ENCODE measurements at places on chromosomes 7 and 10.

DNA sequence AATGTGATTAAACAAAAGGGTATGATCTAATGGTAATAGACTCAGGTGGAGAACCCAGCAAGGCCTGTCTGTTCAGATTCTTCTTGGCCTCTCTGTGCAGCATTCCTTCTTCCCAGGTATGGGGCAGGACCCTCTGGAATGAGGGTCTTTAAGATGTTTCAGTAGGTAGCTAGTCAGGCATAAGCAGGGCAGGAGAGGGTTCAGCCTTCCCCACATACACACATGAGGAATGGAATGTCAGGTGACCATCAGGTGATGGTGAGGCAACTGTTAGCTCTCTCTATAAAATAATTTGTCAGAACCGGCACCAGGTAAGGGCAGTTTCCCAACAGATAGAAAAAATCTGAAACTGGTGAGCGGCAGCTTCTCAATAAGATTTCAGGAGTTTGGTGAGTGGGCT, 222.3 kb upstream of the PHYHIPL start:
- DNase-seq = no peak

GRCh38 chr7:128906001-128906765, 4.3 kb downstream of the KCP start:
- no peak for DNase-seq

DNA sequence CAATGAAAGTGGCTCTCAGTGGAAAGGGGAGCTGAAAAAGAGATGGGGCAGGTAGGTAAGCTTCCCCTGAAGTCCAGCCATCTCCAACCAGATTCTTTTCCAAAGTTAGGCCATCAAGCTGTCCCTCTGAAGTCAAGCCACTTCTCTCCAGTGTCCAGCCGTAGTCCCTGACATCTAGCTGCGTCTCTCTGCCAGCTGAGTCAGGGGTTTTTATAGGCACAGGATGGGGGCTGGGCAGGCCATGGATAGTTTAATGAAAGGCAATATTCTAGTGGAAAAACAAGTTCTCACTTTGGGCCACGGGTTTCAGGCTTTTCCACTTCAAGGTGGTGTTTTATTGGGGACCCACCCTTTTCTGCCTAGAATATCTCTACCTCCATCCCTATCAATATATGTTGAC, 36.8 kb downstream of the AVL9 start:
- no peak for DNase-seq

DNA sequence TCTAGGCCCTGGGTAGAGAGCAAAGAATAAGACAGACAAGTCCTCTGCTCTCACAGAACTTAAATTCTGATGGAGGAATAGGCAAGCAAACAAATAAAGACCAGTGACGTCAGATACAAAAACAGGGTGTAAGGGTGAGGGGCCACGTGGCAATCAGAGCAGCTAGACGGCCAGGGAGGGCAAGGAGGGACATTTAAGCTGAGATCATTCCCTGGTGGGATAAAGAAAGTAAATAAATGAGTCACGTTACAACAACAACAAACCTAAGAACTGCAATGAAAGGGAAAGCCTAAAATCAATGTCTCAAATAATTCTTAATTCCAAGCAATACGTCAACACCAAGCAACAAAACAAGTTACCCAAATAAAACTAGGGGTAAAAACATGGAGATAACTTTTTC, 21.8 kb downstream of the STN1 start:
- DNase-seq = no peak

- no peak for DNase-seq
Observed at GRCh38 chr7:156177422-156178055, 365.3 kb upstream of the SHH start.

GRCh38 chr10:4654496-4654895, 171.5 kb upstream of the AKR1E2 start:
- DNase-seq = no peak

GRCh38 chr7:32117837-32118236, 47.6 kb upstream of the PDE1C start:
- DNase-seq = no peak

DNA sequence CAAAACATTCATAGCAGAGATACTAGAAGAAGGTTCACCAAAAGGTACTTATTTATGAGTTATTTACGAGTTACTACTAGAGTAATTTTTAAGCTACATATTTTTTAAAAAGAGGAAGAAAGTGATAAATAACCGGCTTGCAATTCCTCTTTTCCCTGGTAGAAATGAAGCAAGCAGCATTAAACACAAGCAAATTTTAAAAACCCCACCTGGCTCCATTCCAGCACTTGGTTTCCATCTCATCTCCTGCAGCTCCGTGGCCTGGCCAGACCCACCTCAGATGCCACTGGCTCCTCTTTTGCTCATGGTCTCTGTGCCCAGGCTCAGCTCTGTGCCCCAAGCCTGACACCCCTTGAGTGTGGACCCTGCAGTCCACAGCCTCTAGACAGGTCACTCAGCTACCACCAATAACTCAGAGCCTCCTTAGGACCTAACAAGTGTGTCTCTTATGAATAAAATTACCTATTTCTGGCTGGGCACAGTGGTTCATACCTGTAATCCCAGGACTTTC, 479.5 kb downstream of the TNS3 start:
- no peak for DNase-seq

GRCh38 chr7:29270594-29271318, 76.2 kb downstream of the CHN2 start:
- DNase-seq = no peak

- no peak for DNase-seq
Observed at GRCh38 chr7:80357530-80357929, 154.3 kb downstream of the GNAT3 start.

DNA sequence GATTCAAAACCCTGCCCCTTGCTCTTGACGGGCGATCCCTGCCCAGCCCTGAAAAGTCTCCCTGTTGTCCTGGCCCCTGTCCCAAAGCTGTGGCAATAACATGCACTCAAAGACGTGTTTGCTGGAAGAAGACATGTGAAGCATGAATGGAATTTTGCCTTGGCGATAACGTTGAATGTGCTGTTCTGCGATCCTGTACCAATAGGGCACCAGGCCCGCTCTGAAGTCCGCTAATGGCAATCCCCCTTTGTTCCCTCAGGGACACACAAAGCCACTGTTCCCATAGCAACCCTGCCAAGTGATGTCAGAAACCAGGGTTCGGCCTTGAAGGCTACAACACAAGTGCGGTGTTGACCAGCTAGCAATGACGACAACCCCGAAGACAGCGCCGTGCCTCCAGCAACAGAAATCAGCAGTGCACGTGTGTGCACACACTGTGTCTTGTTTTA, 284.6 kb downstream of the KLF6 start:
- DNase-seq = no peak

DNA sequence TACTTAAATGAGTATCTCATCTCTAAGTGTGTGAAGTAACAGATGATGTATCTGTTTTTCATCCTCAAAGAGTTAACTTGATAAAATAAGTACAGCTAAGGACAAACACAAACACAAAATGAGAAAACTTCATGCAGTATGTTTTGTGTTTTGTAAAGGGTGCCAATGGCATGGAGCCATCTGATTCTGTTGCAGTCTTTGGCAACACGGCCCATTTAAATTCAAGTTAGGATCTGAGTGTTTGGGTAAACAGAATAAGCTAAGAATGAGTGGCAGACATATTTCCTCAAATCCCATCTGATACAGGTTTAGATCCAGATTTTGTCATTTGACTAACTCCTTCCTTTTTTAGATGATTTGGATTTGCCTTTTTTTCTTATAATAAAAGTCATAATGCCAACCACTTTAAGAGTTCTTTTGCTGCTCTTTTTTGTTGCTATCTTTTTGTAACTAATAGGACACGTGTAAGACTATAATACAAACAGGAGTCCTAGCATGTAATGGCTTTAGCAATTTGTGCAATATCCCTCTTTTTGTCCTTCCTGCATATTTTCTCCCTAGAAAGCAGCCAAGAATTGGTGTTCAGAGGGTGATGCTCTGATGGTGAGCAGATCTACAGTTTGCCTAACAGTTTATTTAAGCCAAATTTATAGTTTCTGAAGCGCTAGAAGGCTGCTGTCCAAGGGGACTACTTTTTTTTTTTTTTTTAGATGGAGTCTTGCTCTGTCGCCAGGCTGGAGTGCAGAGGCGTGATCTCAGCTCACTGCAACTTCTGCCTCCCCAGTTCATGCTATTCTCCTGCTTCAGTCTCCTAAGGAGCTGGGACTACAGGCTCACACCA, 18.9 kb upstream of the ACTA2 start:
- DNase-seq = no peak

DNA sequence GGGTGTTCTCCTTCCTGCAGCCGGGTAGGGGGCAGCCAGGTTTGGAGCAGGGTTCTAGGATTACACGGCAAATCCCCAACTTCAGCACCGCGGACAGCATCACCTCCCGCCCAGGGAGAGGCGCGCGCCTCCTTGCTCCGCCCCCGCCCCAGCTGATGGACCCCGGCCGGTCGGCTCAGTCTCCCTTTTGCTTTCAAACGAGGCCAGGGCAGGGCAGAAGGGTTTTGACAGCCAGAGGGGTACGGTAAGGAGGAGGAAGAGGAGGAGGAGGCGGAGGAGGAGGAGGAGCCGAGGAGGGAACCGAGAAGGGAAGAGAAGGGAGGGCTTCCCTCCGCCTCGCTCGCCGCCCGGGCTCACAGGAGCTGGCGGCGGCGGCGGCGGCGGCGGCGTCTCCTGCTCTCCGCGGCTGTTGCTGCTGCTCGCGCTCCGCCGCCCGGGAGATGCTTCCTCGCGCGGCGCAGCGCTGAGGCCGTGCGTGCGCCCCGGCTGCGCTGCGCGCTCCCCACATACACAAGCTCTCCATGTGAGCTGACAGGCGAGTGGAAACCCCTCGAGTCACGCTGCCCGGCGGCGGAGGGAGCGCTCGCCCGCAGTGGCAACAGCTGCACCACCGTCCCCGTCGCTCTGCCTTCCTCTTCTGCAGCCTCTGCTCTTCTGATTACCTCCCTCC, 615 bp upstream of the CNTNAP2 start:
- DNase-seq = no peak

- DNase-seq = no peak
Observed at GRCh38 chr10:83657487-83657886, 481.8 kb upstream of the GHITM start.

DNA sequence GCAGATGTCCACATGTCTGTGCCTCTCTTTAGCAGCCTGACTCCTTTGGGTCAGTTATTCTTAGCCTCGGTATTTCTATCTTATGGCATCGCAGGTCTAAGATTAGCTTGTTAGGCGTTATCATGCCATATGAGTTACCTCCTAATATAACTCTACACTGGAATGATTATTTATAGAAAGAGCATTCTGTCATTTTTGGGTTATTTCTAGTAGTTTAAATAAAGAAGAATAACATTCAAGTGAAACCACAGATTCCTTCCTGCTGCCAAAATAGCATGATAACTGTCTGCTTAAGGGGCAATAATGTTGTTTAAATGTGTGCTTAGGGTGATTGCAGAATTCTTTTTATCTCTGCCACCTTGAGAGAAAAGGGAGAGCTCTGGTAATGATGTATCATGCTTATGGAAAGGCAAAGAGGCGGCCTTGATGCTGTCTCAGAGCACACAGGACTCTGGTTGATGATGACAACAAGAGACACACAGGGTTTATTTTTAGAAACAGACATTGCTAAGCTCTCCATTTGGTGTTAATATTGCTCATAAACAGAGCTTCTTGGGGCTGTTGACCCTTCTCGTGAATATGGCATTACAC, 10.4 kb downstream of the HDAC9 start:
- no peak for DNase-seq

DNA sequence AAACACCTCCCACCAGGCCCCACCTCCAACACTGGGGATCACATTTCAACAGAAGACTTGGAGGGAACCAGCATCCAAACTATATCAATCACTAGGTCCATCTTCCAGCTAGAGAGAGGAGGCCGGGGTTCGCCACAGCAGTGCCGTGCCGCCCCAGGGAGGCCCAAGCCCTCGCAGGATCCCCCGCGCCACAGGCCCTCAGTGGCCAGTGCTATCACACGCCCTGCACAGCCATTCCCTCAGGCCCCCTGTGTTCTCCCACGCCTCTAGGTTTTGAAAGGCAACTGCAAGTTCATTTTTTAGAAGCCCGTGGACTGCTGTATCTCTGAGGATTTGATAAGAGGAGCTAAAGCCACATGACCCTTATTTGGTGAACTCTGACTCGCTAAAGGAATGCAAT, 136.4 kb downstream of the OAT start:
- DNase-seq = no peak

- DNase-seq = no peak
Observed at GRCh38 chr10:35834877-35835494, 192.9 kb upstream of the FZD8 start.

DNA sequence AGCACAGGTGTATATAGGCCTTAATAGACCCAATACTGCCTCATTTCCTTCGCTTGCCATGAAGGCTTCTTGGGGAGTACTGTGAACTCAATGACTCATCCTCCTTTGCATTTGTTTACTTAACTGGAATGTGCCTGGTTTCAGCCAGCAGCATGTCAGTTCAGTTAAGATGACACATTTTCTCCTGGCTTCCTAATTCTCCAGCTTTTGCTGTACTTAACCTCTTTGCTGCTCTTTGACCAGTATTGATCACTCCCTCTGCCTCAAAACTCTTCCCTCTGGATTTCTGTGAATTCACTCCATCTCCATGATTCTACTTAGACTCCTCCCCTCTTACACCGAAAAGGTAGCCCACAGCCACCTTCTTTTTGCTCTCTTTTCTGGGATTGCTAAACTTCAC, 135.7 kb downstream of the MAGI2 start:
- DNase-seq = no peak

- DNase-seq = no peak
Observed at GRCh38 chr7:101436221-101436735, 73.6 kb downstream of the COL26A1 start.

- no peak for DNase-seq
Observed at GRCh38 chr10:21069278-21069677, 172.2 kb upstream of the NEBL start.

DNA sequence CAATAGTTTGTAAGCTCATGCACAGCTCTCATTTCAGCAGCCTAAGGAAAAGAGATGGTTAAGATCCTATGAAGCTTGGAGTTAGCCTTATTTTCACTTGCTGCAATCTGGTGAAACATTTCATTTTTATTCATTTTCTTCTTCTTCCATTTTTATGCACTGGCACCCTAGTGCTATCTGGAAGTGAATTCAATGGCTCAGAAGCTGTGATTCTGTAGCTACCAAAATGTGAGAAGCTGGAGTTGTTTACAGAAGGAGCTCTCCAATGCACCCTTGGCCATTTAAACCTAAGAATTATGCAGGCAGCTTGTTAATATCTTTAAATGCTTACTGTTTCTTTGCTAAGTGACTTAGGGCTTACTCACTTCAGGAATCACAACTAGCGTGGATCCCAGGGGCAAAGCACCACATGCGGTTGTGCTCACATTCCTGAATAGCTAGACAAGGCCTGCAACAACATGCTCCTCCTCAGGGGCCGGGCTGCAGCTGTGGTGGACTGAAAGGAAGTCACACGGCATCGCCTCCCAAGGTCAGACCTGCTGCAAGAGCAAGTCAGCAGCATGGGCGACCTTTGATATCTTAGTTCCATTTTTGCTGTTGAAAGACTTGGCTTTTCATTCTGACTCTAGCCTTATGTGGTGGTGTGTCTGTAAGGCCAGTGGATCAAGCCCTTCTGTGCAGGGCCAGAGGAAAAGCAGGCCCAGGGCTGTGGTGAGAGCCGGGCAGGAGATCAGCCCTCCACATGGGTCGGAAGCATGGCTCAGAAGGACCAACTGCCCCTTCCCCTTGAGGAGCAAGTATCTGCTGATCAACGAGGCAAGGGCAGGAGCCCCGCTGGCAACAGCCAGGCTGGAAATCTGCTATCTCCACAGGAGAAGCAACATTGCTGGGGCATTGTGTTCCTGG, 91.9 kb upstream of the MBL2 start:
- DNase-seq = no peak

GRCh38 chr7:7565746-7566650, 686 bp upstream of the MIOS start:
- no peak for DNase-seq
